Activated CD4-positive, alpha-beta T cell treated with anti-CD3 and anti-CD28 coated beads for 24 hours (primary cell): ENCODE measurements at places on chromosomes 5 and 9.

GRCh38 chr5:72408603-72409002 lies 88.4 kb downstream of the PTCD2 start:
- DNase-seq, result no peak

DNA sequence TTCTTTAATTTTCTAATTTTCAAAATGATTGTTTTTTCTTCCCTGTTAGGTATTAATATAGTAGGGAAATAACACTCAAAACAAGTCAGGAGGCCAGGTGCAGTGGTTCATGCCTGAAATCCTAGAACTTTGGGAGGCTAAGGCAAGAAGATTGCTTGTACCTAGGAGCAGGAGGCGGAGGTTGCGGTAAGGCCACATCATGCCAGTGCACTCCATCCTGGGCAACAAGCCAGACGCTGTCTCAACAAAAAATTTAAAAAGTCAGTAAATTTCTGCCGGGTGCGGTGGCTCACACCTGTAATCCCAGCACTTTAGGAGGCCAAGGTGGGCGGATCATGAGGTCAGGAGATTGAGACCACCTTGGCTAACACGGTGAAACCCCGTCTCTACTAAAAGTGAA lies 10.2 kb upstream of the CDK7 start:
- no peak for DNase-seq

DNA sequence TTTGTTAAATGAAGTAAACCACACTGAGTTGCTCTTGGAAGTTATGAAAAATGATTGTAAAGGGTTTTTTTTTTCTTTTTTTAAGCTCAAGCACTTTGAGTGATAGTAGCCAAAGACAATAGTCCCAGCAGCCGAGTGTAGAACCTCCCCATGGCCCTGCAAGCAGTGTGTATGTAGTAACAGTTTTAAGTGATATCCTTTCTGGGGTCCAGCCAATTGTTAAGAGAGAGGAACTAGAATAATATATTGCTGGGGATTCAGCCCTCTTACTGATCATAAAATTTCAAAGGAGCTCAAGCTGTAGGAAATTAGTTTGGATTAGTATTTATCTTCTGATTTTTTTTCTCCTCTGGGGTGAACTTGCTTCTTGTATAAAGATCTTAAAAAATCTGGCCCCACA lies 43.2 kb downstream of the NPR3 start:
- DNase-seq, result no peak

GRCh38 chr5:142664636-142665035 lies 21.3 kb downstream of the FGF1 start:
- DNase-seq, result no peak

GRCh38 chr5:78716206-78716605 lies 67.6 kb upstream of the LHFPL2 start:
- no peak for DNase-seq

DNA sequence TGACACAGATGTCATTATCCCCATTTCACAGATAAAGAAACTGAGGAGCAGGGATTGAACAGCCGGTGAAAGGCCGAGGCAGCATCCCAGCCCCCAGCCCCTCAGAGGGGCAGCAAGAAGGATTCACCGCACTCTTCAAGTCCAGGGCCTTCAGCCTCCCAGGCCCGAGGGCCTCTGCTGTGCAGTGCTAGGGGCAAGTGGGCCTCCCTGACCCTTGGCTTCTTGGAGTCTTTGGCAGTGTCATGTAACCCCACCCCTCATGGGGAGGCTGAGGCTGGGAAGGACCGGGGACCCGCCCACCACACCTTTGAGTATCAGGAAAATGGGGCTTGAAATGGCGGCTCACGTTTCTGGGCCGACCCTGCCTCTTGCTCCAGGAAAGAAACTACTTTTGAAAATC lies 28.7 kb upstream of the RXRA start:
- DNase-seq, result no peak

DNA sequence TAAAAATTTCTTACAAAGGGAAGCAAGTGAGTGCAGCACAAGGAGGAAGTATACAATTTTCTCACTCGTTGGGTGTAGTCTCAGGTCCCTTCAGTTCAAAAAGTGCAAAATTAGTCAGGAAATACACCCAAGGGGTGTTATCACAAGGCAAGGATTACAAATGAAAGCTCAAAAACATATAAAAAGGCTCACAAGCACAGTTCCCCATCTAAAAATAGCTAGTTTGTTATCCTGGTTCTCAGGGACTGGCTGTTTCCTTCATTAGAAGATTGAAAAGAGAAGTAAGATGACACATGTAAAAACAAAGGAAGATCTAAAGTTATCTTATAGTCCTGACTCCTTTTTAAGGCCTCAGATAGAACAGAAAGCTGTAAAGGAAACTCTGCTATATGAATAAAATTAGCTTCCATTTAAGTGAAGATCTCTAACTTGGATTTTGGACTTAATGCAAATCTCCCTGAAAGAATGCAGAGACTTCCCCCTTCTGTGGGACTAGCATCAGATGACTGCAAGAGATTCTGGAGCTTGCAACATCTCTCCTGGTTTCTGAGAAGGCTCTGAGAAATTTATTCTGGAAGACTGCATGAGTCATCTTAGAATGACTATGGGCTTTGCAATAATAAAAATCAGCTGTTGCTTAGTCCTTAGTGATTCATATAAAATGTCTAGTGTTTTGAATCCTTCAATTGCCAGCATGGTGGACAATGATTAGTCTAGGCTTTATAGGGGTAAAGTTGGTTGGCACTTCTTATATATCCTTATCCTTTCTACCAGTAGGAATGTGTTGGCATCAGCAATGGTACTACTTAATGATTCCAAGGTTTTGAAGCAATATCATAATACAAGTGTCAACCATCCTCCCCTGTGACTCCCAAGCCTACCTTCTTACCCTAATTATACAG lies 25.4 kb downstream of the DAB2 start:
- no peak for DNase-seq

GRCh38 chr9:138120511-138121437 lies 243.2 kb downstream of the CACNA1B start:
- DNase-seq, result no peak

GRCh38 chr5:172188893-172189692 lies 1.1 kb upstream of the STK10 start:
- no peak for DNase-seq
